ENCODE measurements at places on chromosomes 16 and 17.

DNA sequence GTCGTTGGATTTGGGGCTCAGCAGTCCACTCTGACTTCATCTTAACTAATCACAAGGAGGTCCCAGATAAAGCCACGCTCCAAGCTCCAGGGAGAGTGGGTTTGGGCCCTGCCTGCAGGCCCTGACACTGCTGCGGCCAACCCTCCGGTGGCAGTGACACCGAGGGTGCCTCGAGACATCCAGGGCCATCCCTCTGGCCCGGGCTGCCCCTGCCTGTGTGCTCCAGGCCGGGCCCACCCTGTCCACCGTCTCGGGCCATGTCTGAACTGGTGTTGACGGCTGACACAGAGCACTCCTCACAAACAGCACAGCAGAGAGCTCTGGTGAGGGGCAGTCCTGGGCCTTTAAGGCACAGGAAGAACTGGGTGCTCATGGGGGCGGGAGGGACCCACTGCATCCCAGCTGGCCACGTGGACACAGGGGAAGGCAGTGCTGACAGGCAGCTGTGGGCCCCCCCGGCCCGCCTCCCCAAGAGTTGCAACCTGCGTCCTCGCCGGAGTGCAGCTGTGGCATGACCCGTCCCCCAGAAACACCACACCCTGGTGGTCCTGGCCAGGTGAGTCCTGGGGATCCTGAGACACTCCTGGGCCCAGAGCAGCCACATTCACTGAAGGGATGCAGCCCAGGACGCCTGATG is 80.0 kb downstream of the LMF1 start:
- DNase-seq: no peak

- DNase-seq: no peak
Observed at GRCh38 chr17:29905879-29906167, 24.2 kb downstream of the SSH2 start.

DNA sequence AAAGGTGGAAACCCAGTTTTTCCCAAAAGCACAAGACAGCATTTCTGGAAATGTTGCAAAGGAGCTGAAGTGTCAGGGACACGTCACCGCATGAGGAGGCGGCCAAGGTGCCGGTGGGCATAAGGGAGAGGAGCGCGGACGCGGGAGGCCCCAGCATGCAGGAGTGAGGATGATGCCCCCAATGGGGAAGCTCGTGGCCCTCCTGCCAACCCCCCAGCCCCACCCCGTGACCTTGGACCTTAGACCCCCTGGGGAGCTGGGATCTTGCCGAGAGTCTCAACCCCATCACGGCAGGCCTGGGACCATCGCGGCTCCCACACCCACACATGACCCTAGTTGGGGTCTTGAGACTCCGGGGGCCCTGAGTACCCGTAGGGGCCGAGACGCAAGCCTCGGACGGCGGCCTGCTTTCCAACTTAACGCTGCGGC is 119.4 kb upstream of the METRNL start:
- DNase-seq: no peak

DNA sequence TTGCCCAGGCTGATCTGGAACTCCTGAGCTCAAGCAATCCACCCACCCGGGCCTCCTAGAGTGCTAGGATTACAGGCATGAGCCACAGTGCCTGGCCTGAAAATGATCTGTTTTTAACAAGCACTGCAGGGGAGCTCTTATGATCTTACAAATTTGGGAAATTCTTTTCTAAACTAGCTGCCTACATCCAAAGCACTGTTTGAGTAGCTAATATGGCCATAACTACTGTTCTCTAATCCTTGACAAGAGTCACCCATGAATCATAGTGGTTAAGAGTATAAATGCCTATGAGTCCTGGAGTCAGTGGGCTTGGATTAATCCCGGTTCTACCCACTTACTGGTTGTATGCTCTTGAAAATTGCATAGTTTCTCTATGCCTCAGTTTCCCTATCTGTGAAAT is 1.4 kb upstream of the CPPED1 start:
- DNase-seq: no peak

DNA sequence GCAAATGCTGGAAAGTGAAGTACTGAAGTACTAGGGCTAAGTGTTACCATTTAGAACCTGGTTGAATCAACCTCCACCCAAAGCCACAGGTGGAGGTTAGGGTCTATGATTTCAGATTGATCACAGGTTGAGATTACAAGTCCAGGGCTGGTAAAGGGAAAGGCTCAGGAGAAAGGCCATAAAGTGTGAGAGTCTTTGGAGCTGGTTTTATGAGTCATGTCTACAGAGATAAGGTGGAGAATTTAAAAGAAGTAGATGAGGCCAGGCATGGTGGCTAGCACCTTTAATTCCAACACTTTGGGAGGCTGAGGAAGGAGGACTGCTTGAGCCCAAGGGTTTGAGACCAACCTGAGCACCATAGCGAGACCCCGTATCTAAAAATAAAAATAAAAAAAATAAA is 221.7 kb upstream of the CDH11 start:
- no peak for DNase-seq

DNA sequence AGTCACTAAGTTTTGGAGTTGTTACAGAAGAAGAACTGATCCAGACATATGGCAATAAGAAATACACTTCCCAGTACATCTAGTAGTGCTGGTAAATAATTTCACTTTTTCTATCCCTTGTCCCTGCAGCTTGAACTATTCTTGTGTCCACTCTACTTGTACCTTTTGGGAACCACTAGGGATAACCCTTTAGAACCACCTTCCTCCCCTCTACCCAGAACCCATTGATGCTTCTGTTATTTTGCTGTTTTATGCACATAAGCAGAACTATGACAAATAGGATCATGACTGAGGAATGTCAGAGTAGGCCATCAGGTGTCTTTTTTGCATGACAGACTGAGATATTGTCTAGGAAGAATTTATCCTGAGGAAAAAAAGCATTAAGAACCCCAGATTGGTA is 125.1 kb downstream of the BRIP1 start:
- DNase-seq: no peak

DNA sequence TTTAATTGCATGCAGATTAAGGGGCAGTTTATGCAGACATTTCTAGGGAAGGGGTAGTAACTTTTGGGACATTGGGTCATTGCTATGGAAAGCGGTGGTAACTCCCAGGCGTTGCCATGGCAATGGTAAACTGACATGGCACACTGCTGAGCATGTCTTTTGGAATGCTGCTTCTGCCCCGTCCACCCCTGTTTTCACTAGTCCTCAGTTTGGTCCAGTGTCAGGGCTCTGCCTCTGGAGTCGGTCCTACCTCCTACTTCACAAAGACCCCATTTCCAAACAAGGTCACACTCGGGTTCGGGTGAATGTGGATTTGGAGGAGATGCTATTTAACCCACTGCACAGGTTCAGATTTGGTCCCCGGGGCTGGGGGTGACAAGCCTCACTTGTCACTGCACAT is 2.9 kb downstream of the IL34 start:
- DNase-seq: no peak

GRCh38 chr16:67111951-67112444 is 2.3 kb downstream of the PHAF1 start:
- no peak for DNase-seq

- DNase-seq: no peak
Observed at GRCh38 chr16:56931271-56931891, 561 bp upstream of the HERPUD1 start.

- no peak for DNase-seq
Observed at GRCh38 chr16:85153046-85153445, 40.8 kb upstream of the CIBAR2 start.

- peak; percentile 12 for DNase-seq
Observed at GRCh38 chr16:12573730-12574383, 229.8 kb downstream of the CPPED1 start.

- no peak for DNase-seq
Observed at GRCh38 chr17:41392278-41392677, 5.1 kb downstream of the KRT31 start.

DNA sequence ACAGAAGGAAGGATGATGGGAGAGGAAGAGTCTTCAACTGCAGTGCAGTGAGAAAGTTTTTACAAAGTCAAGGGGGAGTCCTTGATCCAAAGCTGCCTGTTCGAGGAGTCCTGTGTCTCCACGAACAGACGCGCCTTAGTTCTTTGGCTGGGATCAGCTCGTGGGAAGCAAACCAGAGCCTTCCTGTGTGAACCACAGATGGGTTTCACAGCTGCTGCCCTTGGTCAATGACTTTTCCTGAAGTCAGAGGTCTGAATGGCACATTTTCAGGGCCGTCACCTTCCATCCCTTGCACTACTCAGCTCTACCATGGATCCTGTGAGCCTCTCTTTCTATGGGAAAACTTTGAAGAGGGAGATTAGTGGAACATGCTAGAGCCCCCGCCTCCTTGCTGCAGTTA is 4.2 kb upstream of the SBK1 start:
- DNase-seq: no peak

Data from COR-L47 (cell line).